AML-193 (cell line): ENCODE measurements at places on chromosomes 3 and 15.

DNA sequence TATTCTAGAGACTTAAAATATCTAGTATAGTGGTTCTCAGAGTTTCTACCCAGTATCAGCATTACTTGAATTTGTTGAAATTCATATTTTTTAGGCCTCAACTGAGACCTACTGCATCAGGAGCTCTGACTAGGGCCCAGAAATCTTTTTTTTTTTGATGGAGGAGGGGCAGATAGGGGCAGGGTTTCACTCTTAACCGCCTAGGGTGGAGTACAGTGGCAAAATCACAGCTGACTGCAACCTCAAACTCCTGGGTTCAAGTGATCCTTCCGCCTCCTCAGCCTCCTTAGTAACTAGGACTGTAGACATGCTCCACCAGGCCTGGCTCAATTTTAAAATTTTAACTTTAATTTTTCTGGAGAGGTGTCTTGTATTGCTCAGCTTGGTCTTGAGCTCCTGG, 36.6 kb downstream of the CHD2 start:
- no peak for DNase-seq

DNA sequence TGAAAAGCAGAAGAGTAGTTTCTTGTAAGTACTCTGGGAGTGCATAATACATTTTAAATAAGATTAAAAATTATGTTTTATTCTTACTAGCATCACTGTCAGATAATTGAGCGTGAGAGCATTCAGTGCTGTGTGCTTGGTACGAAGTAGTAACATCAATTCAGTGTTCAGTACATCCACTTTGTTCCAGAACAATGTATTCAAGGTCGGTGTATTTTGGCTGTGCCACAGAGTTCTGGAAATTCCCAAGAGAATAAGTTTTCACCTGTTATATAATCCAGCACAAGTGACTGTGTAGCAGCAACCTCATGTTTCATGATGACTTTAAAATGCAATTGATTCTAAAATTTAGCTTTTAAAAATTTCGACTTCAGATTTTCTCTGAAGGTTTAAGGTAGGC, 130.6 kb downstream of the IGF1R start:
- DNase-seq = no peak

- no peak for DNase-seq
These were observed 3.8 kb upstream of the LCTL start for GRCh38 chr15:66569461-66570137.

GRCh38 chr3:120769436-120769835, 26.9 kb downstream of the GTF2E1 start:
- DNase-seq = no peak

DNA sequence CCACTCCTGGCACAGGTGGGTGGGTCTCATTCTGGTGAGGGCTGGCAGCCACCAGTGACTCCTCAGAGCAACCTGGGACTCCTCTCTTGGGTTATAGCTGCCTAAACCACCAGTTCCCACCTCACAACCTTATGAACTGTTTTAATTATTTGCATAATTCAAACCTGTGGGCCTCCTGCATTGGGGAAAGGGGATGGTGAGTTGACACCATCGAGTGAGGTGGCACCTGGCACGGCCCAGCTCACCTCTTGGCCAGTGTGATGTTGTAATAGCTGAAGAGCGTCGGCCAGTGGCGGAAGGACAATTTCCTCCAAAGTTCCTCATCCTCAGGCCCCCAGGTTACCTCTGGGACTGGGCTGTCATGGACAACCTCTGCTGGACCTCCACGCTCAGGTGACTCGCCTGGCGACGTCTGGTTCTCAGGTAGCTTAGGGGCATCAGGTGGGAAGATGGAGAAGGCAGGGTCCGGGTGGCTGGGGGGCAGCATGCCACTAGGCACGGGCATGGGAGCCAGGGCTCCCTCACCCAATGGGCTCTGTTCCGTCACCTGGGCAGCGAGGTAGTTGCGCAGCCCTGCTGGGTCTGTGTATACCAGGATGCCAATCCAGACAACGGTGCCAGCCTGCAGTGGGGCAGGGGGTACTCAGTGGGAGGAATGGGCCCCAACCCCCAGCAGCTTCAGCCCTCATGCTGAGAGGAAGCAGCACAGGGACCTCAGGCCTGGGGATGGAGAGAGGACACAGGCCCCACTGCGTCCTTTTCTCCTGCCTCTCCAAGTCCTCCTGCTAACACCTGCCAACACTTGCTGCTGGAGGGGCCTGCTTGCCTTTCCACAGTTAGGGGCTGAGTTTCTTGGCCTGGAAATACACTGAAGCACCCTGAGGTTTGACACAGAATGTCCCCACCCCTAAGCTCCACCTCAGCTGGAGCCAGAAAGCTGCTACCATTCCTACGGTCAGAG, 38.5 kb downstream of the PTPN23 start:
- no peak for DNase-seq

GRCh38 chr15:50315814-50316630, 39.0 kb downstream of the GABPB1 start:
- peak; percentile 58 for DNase-seq

- DNase-seq = no peak
These were observed 42.6 kb upstream of the DUSP7 start for GRCh38 chr3:52099001-52099401.

GRCh38 chr3:52245322-52246263, at the start of gene PPM1M:
TSS of gene PPM1M (plus strand) at chr3:52245759. CDS start at chr3:52245825, 66 bp downstream.
- peak; percentile 60 for DNase-seq

- no peak for DNase-seq
These were observed 36.9 kb downstream of the RHCG start for GRCh38 chr15:89459271-89460038.

DNA sequence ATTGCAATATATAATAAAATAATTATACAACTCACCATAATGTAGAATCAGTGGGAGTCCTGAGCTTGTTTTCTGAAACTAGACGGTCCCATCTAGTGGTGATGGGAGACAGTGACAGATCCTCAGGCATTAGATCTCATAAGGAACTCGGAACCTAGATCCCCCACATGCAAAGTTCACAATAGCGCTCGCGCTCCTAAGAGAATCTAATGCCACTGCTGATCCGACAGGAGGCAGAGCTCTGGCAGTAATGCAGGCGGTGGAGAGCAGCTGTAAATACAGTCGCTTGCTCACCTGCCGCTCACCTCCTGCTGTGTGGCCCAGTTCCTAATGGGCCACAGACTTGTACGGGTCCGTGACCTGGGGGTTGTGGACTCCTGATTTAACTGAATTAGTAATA, 87.8 kb downstream of the P3H2 start:
- DNase-seq = no peak

DNA sequence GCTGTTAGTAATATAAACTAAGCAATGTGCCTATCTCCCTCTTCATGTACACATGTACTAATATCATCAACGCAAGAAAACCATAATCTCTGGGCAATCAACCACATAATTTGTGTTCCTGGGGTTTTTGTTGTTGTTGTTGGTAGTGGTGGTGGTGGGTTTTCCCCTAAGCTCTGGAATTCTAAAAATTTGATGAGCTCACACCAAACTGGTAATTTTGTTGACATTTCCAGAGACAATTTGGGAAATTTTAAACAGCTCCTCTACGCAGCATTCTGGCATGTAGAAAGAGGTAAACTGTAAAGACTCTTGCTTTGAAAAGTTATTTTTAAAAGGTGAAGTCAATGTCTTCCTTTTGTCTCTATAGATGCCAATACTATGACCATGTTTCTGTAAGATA, 126.7 kb downstream of the IGSF11 start:
- no peak for DNase-seq

DNA sequence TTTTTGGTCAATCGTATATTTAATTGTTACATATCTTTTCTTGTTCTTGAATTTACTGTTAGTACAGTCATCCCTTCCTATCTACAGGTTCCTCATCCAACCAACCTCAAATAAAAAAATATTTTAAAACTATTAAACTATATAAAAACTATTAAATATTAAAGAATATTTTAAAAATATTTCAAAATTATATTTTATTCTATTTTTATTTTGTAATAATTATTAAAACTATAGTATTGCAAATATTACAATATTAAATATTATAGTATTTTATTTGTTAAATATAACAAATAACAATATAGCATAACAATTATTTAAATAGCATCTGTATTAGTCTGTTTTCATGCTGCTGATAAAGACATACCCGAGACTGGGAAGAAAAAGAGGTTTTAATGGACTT, 357.9 kb upstream of the GOLIM4 start:
- no peak for DNase-seq

- no peak for DNase-seq
These were observed 1345.0 kb downstream of the NSUN3 start for GRCh38 chr3:95407709-95408463.

- no peak for DNase-seq
These were observed 121.9 kb downstream of the NEO1 start for GRCh38 chr15:73174171-73174570.

- no peak for DNase-seq
These were observed 4.9 kb downstream of the HACD3 start for GRCh38 chr15:65535192-65535591.

DNA sequence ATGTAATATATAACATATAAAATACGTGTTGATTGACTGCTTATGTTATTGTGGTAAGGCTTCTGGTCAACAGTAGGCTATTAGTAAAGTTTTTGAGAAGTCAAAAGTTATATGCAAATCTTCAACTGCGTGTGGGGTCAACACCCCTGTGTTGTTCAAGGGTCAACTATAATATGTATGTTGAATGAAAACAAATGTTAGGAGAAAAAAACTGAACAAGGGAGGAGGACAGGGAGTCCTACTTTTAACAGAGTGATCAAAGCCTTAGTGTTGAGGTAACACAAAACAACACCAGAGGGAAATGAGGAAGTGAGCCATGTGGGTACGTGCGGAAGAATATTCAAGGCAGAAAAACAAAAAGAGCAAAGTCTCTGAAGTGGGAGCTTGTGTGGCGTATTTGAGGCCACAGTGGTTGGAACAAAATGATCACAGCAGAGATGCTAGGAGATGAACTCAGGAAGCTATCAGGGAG, 62.5 kb downstream of the SFMBT1 start:
- DNase-seq = peak; percentile 54
